ENCODE measurements at places on chromosomes 6 and 20.

DNA sequence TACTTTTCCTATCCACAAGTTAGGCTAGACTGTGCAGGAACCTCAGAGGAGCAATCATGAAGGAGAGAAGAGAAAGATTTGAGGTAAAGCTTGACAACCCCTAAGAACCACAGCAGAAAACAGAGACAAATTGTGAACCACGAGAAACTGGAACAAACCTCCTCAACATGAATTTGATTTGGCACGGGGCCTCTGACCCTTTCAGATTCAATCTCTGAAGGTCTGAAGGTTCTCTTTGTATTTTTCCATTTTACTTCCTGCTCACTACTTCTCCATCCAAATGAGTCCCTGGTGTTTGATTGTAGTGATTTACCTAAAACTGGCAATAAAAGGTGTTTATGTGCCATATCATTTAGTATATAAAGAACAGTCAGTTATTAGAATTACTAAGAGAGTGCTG lies 126.1 kb upstream of the STXBP5 start:
- no peak for DNase-seq

DNA sequence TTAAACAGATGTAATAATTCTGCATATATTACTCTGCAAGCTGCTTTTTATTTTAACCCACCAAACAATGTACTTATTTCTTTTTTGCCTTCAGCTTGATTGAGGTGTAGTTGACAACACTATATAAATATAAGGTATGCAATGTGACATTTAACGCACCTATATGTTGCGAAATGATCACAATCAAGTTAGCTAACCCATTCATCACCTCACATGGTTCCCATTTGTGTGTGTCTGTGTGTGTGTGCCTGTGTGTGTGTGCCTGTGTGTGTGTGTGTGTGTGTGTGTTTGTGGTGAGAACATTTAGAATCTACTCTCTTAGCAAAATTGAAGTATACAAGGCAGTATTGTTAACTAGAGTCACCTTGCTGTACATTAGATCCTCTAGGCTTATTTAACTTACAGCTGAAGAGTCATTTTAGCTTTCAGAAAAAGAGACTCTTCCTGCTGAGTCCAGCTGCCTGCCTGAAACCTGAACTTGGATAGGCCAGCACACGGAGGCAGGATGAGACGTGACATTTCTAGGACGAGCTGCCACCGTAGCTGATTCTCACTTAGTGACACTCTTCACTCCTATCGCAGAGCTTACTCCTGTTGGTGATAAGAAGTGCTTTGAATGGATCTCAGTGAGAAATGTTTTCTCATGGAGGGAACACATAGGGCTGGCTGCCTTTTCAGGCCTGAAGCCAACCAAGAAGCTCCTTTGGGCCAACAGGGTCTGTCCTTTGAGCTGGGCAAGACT lies 126.5 kb upstream of the RIPOR2 start:
- DNase-seq: no peak

GRCh38 chr6:1904466-1904799 lies 294.7 kb downstream of the FOXC1 start:
- no peak for DNase-seq

DNA sequence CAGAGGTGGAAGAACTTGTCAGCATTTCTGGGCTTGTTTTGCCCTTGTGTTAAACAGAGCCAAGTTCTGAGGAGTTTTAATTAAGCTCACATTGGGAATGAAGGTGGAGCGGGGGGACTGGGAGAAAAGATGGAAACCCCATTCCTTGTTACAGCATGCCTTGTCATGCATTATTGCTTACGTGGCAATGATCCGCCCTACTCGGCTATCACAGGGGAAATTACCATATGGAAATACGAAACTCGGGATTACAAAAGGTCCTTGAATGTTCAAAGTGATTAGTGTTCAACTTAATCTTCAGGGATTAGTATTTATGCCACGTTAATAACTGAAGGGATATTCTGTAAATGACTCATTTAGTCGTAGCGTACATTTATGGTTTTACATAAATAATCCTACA lies 86.4 kb downstream of the MAP3K7 start:
- DNase-seq: no peak

DNA sequence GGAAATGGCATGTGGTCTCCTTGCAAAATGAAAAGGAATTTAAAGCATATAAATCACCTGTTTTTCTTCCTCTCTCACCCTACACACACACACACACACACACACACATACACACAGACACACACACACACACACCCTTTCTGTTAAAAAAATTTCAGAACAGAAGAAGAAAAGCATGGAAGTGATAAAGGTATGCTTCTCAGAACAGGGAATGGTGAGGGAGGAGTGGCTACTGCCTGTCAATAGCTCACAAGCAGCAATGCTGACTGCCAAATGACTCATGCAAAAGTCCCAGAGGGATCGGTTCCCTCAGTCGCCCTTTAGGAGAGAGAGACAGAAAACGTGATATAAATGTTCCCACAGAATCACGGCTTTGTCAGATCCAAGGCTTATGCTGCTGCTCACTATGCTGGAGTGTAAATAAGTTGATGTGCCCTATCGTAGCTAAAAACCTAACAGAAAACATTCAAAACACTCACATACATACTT lies 102.6 kb downstream of the IBTK start:
- DNase-seq: no peak

- no peak for DNase-seq
These were observed 41.5 kb upstream of the EPB41L1 start for GRCh38 chr20:36113036-36113435.

DNA sequence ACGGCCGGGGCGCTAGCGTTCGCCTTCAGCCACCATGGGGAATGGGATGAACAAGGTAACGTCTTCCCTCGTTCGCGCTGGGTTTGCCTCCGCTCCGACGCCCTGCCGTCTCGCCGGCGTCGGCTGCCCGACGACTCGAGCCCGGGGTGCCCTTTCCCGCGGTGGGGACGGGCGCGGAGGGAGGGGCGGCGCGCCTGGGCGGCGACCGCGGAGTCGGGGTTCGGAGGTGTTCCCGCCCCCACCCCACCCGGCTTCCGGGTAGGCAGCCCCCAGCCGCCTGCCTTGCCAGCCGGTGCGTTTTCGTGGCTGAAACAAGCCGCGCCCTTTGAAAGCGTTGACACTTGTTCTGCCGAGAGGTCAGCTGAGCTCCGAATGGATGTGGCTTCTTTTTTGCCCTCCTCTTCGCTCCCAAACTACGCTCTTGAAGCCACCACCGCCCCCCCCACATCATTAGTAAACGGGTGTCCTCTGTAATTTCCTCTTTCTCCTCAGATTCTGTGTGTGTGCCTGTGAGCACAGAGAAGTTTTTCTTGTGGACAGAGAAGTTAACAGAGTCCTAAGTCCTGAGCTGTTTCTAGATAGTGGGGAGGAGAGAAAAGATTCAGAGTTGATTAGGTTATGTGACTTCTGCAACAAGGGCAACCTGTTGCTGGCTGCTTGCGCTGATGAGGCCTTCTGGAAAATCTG lies 362 bp downstream of the DUSP22 start:
- DNase-seq: peak; percentile 83

DNA sequence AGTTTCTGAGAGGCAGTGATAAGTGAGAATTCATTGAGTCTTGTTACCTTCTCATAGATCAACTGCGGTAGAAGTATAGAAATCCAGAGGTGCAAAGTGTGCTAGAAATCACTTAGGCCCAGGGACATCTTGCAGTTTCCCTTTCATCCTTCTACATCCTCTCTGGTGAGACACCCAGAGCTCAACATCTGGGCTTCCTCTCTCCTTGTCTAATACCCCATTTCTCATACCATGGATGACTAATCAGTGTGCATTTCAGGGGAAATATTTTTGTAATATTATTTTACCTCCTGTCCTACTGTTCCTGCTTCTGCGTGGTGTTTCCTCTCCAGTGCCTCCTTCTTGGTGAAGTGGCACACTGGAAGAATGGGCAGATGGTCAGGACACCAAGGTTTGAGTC lies 322.4 kb downstream of the TFAP2B start:
- no peak for DNase-seq

- no peak for DNase-seq
These were observed 537 bp downstream of the PRR3 start for GRCh38 chr6:30557683-30557981.

GRCh38 chr6:76703285-76703684 lies 630.8 kb upstream of the IMPG1 start:
- no peak for DNase-seq
